ENCODE measurements at places on chromosomes 13 and 19.

DNA sequence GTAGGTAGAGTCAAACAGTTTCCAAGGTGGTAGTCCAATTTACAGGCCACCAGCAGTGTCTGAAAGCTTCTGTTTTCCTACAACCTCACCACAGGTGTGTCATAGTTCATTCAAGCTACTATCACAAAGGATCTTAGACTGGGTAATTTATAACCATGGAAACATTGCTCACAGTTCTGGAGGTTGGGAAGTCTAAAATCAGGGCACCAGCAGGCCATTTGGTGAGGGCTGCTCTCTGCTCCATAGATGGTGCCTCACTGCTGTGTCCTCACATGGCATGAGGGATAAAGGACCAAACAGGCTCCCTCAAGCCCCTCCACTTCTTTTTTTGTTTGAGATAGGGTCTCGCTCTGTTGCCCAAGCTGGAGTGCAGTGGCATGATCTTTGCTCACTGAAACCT lies 60.6 kb downstream of the ING1 start:
- DNase-seq = no peak

DNA sequence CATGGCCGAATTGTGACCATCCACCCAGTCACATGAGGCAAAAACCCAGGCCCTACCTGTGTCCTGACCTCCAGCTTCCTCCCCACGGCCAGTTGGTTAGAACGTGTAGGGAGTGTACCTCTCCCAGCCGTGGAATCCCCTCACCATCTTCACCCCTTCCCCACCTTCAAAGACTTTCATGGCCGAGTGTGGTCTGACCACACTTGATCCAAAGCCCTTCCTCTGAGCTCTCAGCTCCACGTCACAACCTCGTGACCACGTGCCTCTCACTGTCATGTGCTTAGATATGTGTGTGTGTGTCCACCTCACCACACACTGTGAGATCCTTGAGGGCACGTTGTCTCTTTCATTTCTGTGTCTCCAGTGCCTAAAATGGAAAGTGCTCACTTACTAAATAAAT lies 48.6 kb upstream of the UBE2L5 start:
- no peak for DNase-seq

DNA sequence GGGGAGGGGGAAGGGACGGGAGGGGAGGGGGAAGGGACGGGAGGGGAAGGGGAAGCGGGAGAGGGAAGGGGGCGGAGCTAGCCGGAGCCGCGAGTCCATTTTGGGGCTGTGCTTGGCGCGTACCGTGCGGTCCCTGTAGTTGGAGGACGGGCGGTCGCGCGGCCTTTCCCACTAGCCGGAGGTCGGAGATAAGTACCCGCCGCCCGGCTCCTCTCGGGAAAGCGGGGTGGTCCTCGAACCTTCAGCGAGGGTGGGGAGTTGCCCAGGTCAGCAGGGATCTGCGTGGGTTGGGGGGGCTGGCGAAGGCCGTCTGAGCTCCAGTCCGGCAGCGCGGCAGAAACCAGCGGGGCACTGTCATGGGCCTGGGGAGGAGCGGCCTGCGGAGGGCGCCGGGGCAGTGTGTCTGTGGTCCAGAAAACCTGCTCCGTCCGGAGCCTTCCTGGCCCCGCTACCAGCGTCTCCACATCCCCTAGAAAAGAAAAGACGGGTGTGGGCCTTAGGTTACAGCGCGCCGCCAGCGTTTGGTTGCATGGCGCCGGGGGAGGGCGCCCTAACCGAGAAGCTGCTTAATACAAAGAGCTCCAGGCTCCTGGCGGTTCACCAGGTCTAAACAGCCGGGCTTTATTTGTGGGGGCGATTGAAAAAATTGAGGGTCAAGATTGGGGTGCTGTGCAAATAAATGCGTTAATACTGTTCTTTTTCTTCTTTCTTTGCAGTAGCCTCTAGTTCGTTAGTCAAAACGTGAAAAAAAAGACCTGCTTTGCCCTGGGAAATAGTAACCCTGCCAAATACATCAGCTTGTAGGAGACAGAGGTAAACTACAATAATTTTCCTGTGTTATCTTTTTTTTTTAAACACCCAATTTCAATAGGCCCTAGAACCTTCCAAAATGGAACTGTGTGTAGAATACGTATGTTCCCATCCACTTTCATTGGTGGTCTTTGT lies at the start of gene TRIM13:
Gene TRIM13 (plus strand): TSS at position 92 of the 945 bp plus-strand sequence. CDS start 14,899 bp downstream, outside the sequence.
- peak; percentile 89 for DNase-seq

DNA sequence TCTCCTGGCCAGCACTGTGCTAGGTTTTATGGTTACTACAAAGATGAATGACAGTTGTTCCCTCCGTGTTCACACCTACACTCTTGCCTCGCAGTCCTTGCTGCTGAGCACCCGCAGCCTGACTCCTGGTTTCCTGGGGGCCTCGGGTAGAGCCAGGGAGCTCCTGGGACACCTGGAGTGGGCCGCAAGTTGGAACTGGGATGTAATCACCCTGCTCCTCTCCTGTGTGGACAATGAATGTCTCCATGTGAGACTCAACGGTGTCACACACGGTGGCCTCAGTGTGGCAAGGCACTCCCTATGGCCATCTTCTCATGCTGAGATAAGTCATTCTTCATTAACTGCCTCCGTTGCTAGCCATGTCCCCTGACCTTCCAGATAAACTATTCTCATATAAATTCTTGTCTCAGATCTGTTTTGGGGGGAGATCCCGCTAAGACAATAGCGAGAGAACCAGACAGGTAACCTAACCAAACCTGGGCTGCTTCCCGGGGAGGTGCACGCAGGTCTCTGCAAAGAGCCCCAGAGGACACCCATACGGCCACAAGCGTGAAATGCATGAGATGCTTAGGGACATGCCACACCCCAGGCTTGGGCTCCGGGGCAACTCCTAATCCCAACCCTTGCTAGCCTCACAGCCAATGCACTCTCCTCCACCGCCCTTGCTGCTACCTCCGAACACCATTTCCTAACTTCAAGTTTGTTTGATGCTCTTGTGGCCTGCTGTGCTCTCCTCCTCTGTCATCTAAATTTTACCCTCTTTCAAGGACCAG lies 87.2 kb upstream of the IRS2 start:
- no peak for DNase-seq

- DNase-seq = no peak
Measured at GRCh38 chr19:30695171-30695875, 323.1 kb downstream of the ZNF536 start.

DNA sequence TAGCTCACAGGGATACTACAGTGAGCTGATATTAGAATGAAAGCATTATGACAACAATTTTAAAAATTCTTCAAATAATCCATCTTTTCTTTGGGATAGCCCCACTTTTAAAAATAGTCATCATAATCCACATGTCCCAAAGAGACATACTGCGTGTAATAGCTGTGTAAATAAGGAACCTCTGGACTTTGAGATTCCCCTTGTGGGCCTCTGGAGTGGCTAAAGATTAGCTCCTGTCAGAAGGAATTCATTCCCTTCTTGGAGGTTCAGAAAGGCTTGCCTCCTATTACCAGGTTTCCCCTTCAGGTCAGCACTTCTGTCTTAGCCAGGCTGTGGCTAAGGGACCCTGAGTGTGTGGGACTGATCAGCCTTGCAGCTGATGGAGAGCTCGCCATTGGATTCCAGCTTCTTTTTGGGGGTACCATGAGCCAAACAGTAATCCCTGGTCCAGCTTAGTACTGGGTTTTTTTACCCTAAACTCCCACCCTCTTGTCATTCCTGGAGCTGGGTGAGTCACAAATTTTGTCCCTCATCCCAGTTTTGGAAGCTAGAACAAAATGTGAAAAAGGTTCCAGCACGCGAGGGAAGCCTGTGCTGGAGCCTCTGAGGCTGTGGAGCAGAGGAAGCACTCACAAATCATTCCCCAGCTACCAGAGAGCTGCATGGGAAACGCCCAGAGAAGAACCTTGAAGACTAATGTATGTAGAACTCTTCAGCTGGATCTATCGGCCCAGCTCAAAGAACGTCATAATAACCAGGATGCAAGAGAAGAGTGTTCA lies 96.7 kb downstream of the RNASEH2B start:
- DNase-seq = peak; percentile 64

- peak; percentile 89 for DNase-seq
Measured at GRCh38 chr19:13781547-13781946, 7.3 kb downstream of the C19orf53 start.

DNA sequence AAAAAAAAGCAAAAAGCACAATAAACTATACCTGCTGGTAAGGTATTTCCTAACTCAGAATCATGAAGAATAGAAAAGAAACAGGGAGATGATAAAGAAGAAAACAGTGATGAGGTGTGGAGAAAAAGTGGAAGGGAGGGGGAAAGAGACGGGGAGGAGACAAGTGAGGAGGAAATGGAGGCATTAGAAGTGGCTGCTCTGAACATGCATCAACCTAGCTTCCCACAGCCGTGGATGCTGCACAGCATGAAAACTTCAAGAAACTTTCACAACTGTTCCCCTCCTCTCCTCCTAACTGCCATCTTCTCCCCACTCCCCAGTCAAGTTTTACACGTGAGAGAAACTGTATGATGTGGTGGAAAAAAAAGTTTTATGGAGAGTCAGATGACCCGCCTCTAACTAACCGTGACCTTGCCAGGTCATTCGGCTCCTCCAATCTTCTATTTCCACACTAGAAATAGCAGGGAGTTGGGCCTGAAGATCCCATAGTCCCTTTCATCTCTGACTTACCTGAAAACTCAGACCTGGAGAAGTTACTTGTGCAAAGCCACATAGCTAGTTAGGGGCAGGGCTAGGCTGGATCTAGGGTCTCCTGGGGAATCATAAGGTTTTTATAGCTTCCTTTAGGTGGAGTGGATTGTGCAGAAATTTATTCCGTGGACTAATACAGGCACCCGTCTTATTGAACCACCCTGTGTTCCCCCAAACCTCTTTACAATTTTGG lies 461.9 kb downstream of the KLF5 start:
- DNase-seq = no peak

DNA sequence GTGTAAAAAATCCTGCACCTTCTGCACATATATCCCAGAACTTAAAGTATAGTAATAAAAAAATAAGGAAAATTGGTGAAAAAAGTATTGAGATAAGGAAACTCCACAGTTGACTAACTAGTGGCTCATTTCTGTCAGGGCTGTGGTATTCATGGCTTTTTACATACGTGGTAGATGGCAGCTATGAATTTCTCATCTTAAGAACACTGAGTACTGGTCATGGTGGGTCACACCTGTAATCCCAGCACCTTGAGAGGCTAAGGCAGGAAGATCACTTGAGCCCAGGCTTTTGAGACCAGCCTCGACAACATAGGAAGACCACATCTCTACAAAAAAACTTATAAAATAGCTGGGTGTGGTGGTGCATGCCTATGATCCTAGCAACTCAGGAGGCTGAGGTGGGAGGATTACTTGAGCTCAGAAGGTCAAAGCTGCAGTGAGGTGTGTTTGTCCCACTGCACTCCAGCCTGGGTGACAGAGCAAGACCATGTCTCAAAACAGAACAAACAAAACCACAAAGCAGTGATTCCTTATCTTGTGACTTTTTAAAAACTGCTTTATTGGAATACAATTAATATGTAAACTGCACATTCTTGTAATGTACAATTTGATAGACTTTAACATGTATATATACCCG lies 16.8 kb downstream of the SLAIN1 start:
- DNase-seq = no peak

DNA sequence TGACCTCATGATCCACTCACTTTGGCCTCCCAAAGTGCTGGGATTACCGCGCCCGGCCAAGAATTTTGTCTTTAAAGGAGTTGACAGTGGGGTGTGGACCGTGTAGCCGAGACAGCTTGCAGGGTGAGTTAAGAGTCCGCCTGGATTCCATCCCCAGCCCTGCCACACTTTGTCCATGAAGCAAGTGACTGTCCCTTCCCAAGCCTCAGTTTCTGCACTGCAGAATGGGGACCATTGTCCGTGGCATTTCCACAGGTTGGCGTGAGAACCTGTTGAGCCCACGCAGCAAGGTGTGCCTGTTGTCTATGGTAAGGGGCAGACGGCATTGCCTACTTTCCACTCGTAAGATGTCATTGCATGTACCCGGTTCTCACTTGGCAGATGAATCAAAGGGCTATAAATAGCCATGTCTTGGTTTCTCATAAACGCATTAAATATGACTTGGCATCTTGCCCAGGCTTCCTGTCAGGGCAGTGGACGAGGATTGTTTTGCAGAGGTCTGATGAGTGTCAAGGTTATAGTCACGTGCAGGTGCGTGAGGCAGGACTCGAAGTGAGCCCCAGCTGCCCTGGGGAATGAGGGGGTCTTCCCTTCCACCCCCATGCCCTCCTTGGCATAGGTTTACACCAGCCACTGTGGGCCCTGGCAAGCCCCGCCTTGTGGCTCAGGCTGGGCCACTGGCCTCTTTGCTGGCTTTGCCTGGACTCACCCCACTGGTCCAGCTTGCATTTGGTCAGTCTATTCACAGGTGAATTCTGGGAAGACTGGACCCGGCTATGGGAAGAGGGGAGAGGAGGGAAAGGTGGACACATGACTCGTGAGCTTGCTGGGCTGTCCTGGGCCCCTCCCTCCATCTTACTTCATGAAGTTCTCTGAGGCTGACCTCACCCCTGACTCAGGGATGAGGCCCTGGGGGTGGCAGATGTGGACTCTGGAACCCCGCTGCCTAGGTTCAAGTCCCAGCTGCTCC lies 14.6 kb downstream of the FAM187B start:
- peak; percentile 45 for DNase-seq

- DNase-seq = no peak
Measured at GRCh38 chr13:114315074-114315785, 927 bp downstream of the CHAMP1 start.

- peak; percentile 55 for DNase-seq
Measured at GRCh38 chr13:43085545-43085944, 62.2 kb downstream of the DNAJC15 start.

GRCh38 chr13:59665732-59666131 lies 498.0 kb downstream of the DIAPH3 start:
- no peak for DNase-seq

- peak; percentile 51 for DNase-seq
Measured at GRCh38 chr19:53132141-53132991, at the start of gene ZNF415. TSS of gene ZNF415 (minus strand) at chr19:53132910. CDS start at chr19:53122676, 10,234 bp downstream.

GRCh38 chr13:49497272-49497671 lies 1.5 kb downstream of the PHF11 start:
- DNase-seq = no peak

- DNase-seq = peak; percentile 53
Measured at GRCh38 chr19:51822325-51822724, 27.4 kb downstream of the FPR3 start.

GRCh38 chr19:36688058-36688457 lies 646 bp downstream of the ZNF567 start:
- DNase-seq = no peak

DNA sequence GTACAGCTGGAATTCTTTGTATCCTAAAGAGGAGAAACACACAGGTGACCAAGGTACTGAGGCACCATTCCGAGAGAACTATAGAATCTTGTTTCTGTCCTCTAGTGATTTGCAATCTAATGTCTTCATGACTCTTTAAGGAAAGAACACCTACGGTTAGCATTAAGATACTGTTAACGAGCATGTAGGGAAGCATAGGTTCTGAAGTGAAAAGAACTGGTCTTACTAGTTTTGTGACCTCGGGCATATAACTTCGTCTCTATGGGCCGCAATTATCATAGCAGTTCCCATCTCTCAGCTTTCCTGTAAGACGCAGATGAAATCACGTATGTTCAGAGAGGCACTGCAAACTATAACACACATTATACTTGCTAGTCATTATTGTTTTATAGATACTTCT lies 193.0 kb upstream of the NBEA start:
- no peak for DNase-seq

GRCh38 chr13:56988543-56988942 lies 152.2 kb upstream of the PRR20A start:
- DNase-seq = no peak
